GM12891 (cell line): ENCODE measurements at places on chromosomes 6 and 20.

- DNase-seq = no peak
Observed at GRCh38 chr6:167697316-167697715, 129.4 kb upstream of the AFDN start.

DNA sequence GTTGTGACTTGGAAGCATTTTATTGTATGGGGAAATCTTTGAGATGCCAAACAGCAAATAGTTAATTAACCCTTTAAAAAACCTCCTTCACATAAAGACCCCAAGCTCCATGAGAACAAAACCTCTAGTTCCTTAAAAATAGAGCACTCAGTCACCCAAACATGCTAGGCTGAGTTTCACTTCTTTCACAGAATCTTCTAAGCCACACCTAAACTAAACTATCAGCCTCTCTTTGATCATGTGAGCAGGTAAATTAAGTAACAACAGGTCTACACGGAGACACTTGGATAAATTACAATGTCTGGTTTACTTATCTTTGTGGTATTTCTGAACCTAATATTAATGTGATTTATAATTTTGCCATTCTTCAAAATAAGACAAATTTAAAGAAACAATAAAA, 205.2 kb upstream of the MARCKS start:
- no peak for DNase-seq

- no peak for DNase-seq
Observed at GRCh38 chr6:42049116-42049809, 1.1 kb upstream of the TAF8 start.

DNA sequence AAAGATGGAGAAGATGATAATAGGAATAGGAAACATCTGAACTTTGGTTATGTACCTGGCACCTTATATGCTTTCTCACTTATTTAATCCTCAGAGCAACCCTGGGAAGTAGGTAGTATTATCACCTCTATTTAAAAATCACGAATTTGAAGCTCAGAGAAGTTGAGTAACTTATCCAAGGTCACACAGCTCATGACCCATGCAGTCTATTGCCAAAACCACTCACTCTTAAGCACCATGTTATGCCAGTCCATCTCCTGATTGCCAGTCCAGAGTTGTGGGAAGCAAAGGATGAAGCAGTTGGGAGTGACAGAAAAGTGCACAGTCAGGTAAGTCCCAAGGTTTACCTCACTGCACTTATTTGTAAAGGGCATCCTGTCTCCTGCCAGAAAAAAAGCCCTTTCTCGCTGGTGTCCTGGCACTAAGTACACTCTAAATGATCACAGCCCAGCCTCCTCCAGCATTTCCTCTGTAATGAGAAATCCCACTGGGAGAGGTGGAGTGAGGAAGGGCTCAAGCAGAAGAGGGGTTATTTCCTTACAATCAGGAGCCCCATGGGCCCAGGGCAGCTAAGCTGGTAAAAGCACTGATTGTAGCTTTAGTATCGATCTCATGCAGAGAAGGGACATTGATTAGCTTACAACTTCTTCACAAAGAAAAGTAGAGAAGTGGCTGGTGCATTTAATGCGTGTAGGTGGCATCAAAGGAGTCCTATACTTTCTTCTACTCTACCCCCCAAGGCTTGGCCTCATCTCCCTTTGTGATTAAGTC, 21.3 kb upstream of the SCGN start:
- DNase-seq = no peak

GRCh38 chr6:41406728-41407489, 71.5 kb downstream of the NCR2 start:
- DNase-seq = no peak

DNA sequence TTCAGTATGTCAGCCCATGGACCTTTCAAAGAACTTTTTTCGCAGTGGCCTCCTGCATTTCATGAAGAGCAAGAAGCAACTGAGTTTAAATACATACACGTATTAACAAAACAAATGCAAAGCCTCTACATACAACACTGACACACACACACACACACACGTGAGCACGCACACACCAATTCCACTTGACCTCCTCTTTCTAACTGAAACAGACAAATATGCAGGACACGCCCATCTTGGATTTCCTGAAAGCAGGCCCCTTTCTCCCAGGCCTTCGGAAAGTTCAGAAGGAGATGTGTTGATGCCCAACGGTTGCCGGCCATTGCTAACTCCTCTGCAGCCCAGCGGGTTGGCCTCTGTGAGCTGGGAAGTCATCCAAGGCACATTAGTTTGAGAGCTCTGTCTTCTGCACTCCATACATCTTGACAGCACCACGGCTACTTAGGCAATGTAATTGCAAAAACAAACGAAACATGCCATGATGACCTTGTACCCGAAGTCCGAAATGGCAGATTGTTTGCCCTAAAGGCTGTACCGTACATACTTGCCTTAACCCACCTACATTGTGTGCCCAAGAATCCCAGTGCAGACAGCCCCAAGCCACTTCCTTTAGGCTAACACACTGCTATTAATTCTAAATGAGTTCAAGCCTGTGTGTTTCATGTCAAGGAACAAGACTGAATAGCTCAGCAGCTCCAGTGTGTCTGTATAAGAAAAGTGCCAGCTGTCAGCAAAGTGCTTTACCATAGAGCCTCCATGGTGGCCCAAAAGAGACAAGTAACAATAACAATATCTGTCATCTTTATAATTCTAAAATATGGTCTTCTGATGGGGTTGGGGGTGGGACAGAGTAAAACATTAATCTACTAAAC, 138.8 kb upstream of the RNF217 start:
- no peak for DNase-seq

DNA sequence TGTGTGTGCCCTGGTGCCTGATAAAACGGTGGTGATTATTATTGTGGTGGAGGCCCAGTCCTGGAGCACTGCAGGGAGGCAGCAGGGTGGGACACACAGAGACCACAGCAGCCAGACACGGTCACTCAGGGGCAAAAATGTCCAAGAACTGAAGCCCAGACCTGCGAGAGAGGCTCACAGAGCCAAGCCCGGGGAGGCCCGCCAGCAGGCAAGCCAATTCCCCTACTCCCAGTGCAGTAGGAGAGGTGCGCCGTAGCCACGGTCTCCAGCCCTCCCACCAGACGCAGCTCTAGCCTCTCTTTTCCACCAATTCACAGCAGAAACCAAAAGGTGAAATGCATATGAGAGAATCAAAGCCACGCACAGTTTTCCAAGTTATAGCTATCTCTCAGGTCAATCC, 179.4 kb upstream of the TAB2 start:
- no peak for DNase-seq

DNA sequence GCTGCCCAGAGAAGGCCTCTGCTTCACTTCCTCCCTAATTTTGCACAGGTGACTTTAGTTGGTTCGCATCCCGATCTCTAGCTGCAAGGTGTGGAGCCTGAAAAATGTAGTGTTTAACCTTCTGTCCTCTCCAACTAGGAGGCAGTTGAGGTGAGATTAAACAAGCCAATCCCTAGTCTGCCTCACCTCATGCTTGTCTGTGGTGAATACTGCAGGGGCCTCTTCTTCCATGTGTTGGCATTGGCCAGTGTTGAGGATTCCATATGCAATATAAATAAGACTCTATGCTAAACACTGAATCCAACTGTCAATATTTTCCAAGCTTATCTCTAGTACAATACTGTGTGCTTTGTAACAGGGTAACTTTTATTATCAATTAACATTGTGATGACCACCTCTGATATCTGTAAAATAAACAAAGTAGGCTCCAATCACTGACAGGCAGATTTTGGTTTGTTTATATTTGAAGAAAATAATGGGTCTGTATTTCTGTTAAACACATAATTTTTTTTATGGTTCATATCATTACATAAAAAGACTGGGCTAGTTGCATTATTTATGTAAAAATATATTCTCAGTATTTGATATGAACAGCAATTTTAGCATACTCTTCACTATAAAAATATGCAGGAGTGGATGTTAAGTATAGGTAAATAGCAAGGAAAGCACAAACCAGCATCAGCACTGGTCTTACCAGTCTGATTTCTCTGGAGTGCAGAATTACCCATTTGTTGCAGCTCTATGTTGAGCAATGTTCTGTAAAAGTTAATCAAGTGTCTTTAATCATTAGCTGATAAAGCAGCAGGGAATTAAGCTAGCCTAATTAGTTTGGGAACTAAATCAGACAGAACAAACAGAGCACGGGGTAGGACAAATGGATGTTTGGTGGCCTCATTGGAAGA, 74.0 kb downstream of the ANKRD6 start:
- DNase-seq = no peak
